NCI-H2107 (cell line): ENCODE measurements at places on chromosomes 2 and 18.

DNA sequence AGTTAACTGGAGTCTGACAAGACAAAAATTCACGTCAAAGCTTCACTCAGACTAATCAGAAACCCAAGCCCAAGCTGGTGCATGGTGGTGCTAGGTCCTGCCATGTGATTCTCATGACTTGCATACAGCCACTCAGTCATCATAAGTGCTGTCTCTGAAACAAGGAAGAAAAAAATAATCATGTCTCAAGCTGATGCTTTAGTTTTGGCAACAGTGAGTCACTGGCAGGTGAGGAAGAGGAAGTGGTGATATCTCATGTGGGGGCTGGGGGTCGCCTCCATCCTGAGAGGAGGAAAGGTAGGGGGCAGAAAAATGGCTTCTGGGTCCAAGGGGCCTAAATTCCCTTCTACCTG lies 136.3 kb downstream of the TMEM163 start:
- no peak for DNase-seq

- no peak for DNase-seq
These were observed 129.2 kb downstream of the KLHL29 start for GRCh38 chr2:23513872-23514793.

DNA sequence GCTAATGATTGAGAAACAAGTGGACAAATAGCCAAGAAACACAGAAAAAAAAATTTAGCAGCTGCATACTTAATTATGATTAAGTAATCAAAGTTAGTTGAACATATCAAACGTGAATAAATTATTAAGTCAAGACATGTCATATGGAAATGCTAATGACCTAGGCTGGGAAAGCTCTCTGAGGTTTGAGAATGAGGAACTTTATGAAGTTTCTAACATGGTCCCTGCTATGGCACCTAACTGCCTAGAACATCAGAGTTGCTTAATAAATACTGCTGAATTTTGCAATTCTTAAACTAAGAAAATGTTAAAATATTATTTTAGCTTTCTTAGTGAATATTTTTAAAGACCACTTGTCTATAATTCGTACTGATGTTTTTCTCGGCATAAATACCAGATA lies 99.8 kb downstream of the AFF3 start:
- no peak for DNase-seq

DNA sequence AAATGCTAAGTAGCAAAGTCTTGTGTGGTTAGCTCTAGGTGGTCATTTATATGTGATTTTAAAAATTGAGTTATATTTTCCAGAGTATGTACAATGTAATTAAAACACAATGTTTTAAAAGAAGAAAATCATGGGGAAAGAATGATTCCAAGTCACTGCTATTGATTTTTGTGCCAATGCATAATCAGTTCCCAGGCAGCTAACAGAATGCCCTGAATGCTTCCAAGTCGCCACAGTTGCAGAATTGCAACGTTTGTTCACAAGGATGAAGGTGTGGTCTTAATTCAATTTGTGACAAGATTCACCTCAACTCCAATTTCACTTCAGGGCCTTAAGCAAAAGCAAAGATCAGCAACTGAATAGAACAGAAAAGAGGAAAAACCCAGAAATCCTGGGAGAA lies 200.4 kb downstream of the SPP2 start:
- DNase-seq = no peak

GRCh38 chr2:121362774-121363173 lies 77.8 kb upstream of the TFCP2L1 start:
- DNase-seq = no peak

DNA sequence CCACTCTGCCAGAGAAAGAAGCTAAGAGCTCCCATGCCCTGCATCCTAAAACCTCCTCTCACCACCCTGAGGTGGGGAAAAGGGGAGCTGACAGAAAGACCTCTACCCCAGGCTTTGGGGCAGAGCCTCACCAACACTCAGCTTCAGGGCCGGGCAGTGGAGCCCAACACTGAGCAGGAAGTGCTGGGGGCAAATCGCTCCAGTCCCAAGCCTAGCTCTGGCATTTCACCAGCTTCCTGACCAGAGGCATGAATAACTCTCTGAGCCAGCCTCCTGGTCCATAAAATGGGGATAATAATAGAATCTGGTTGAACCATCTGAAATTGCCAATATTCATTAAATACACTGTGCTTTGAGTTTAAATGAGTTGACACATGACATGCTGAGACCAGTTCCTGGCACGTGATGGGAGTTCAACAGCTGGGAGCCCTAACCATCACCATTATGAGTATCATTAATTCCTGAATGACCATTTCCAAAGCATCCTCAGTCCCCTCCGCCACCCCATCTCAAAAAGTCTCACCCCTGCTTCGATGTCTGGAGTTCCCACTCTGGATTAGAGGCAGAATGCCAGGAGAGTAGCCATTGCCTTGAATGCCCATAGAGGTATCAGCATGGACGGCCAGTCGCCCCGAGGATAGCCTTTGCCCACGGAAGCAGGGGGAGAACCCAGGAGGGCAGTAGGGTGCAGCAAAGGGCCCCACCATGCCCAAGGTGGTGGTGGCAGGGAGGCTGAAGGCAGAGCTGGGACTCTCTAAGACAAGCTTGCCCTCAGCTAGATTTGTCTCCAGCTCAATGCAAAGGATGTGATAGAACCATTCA lies 153.4 kb downstream of the TNS1 start:
- no peak for DNase-seq

DNA sequence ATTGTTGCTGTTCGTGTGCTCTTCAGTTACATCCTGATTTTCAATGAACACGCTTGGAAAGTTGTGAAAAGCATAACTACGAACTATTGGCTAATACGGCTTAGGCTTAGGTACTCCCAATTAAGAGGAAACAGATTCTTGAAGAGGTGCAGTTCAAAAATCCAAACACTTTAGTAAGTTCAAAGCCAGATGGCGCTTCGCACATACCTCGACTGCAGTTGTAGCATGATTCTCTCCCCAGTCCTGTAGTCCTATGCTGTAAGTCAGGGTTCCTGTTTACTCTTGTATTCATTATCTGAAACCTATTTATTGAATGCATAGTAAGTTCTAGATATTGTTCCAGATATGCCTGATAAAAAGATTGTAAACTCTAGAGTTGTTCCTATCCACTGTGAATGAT lies 165.2 kb downstream of the TRIB2 start:
- DNase-seq = no peak

- no peak for DNase-seq
These were observed 37.0 kb downstream of the NIFK start for GRCh38 chr2:121699421-121700333.

DNA sequence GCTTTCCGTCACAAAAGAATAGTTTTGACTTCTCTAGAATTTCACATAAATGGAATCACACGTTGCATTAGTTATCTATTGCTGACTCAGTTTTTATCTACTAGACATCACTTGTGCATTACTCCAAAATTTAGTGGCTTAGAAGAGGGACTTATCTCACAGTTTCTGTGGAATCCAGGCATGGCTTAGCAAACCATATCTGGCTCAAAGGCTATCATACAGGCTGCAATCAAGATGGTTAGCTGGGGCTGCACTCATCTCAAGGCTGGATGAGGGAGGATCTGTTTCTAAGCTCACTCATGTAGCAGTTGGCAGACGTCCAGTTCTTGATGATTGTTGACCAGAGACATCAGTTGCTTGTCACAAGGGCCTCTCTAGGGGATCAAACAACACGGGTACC lies 6.6 kb upstream of the DSC3 start:
- DNase-seq = no peak
